ENCODE measurements at places on chromosomes 13 and 19.

- DNase-seq, result peak; percentile 64
Measured at GRCh38 chr13:53144826-53145225, 116.2 kb downstream of the OLFM4 start.

GRCh38 chr13:37212826-37213225 is 107.4 kb upstream of the CSNK1A1L start:
- DNase-seq, result no peak

GRCh38 chr13:88817560-88817959 is 1146.4 kb downstream of the SLITRK5 start:
- no peak for DNase-seq

GRCh38 chr19:37930416-37930815 is 23.4 kb downstream of the SIPA1L3 start:
- no peak for DNase-seq

DNA sequence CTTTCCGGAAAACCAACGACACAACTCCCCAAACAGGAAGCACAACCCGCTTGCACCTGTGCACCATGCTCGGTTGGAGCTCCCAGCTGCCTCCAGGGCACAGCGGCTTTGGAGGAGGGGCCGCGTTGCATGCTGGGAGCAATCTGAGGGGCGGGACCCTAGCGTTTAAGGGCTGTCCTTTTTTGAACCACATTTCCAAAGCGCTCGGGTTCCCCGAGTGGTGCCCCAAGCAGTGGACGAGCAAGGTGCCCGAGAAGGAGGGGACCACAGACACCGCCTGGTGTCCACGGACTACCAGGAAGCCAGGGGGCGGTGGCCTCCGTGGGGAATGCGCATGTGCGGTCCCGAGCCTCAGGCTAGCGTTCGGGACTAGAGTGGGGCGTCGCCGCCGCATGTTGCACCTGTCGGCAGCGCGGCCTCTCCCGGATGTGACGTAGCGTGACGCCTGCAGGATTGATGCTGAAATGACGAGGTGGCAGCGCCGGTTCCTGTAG is 11.9 kb upstream of the ZNF57 start:
- no peak for DNase-seq

GRCh38 chr13:74101436-74101835 is 32.8 kb downstream of the KLF12 start:
- DNase-seq, result no peak
